Ascending aorta (tissue), 2 donors: ENCODE measurements at places on chromosomes 4 and X.

GRCh38 chr4:4170596-4171150 lies 56.1 kb downstream of the OTOP1 start:
- no peak overlapping the region for H3K27ac ChIP-seq
- no peaks in the 10 kb centered on the region for H3K27me3 ChIP-seq
- no peak for DNase-seq
- no peaks in the 10 kb centered on the region for H3K4me1 ChIP-seq
- no peaks in the 10 kb centered on the region for H3K36me3 ChIP-seq

- H3K27me3 ChIP-seq, result no peaks in the 10 kb centered on the region
- no peak overlapping the region for H3K4me3 ChIP-seq
- no peak overlapping the region for H3K27ac ChIP-seq
- H3K4me1 ChIP-seq, result no peaks in the 10 kb centered on the region
- DNase-seq, result no peak
Observed at GRCh38 chrX:34893741-34894140, 48.9 kb upstream of the FAM47B start.

- no peaks in the 10 kb centered on the region for H3K4me1 ChIP-seq
- H3K36me3 ChIP-seq, result no peaks in the 10 kb centered on the region
- no peaks in the 10 kb centered on the region for H3K27me3 ChIP-seq
- H3K27ac ChIP-seq, result no peak overlapping the region
- H3K4me3 ChIP-seq, result no peak overlapping the region
Observed at GRCh38 chr4:118676128-118676527, 9.1 kb upstream of the METTL14 start.

GRCh38 chr4:146243141-146243882 lies 29.0 kb downstream of the REELD1 start:
- peak overlapping the region; percentile 89 for H3K27ac ChIP-seq
- H3K4me1 ChIP-seq, result peaks cover 20% of the 10 kb centered on the region
- no peak for DNase-seq
- no peaks in the 10 kb centered on the region for H3K36me3 ChIP-seq
- no peaks in the 10 kb centered on the region for H3K27me3 ChIP-seq

GRCh38 chrX:94633237-94633636 lies 959.2 kb downstream of the FAM133A start:
- no peaks in the 10 kb centered on the region for H3K27me3 ChIP-seq
- H3K27ac ChIP-seq, result no peak overlapping the region
- no peak overlapping the region for H3K4me3 ChIP-seq
- H3K4me1 ChIP-seq, result no peaks in the 10 kb centered on the region

GRCh38 chrX:29040160-29040559 lies 452.9 kb downstream of the IL1RAPL1 start:
- H3K36me3 ChIP-seq, result no peaks in the 10 kb centered on the region
- DNase-seq, result no peak
- H3K27me3 ChIP-seq, result no peaks in the 10 kb centered on the region
- H3K4me3 ChIP-seq, result no peak overlapping the region

- H3K4me3 ChIP-seq, result no peak overlapping the region
- no peaks in the 10 kb centered on the region for H3K4me1 ChIP-seq
- DNase-seq, result no peak
- peaks cover 5% of the 10 kb centered on the region for H3K36me3 ChIP-seq
- no peaks in the 10 kb centered on the region for H3K27me3 ChIP-seq
- no peak overlapping the region for H3K27ac ChIP-seq
Observed at GRCh38 chr4:2298532-2298991, 36.7 kb upstream of the MXD4 start.

DNA sequence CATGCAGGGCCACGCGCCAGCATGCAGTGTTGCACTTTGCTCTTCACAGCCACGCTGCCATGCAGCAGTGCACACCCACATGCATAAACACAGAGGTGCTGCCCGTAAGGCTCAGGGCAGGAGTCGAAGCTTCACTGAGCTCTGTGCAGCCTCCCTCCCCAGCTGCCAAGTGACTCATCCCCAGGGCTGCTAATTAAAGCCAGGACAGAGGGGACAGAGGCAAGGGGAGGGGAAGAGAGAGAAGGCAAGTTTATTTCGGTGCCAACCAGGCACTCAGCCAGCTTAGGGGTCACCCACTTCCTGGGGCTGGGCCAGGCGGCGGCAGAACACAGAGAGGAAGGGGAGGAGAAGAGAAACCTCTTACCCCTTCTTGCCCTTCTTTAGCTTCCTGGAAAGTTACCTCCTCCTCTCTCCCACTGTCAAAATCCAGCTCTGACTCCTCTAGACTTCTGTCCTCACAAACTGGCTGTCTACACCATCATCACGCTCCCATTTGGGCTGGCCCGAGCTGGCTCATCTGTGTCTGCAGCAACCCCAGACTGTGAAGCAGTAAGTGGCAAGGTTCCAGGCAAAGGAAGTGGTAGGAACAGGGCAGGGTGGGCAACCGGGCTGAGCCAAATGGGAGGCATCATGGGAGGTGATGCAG lies 6.2 kb upstream of the IQSEC2 start:
- H3K27me3 ChIP-seq, result no peaks in the 10 kb centered on the region
- H3K27ac ChIP-seq, result peak overlapping the region; percentile 11
- peak; percentile 18 for DNase-seq
- H3K4me3 ChIP-seq, result no peak overlapping the region
- H3K36me3 ChIP-seq, result no peaks in the 10 kb centered on the region

- H3K27me3 ChIP-seq, result no peaks in the 10 kb centered on the region
- no peak overlapping the region for H3K4me3 ChIP-seq
- H3K4me1 ChIP-seq, result no peaks in the 10 kb centered on the region
- no peaks in the 10 kb centered on the region for H3K36me3 ChIP-seq
- no peak overlapping the region for H3K27ac ChIP-seq
Observed at GRCh38 chr4:81818385-81818920, 346.7 kb upstream of the RASGEF1B start.

DNA sequence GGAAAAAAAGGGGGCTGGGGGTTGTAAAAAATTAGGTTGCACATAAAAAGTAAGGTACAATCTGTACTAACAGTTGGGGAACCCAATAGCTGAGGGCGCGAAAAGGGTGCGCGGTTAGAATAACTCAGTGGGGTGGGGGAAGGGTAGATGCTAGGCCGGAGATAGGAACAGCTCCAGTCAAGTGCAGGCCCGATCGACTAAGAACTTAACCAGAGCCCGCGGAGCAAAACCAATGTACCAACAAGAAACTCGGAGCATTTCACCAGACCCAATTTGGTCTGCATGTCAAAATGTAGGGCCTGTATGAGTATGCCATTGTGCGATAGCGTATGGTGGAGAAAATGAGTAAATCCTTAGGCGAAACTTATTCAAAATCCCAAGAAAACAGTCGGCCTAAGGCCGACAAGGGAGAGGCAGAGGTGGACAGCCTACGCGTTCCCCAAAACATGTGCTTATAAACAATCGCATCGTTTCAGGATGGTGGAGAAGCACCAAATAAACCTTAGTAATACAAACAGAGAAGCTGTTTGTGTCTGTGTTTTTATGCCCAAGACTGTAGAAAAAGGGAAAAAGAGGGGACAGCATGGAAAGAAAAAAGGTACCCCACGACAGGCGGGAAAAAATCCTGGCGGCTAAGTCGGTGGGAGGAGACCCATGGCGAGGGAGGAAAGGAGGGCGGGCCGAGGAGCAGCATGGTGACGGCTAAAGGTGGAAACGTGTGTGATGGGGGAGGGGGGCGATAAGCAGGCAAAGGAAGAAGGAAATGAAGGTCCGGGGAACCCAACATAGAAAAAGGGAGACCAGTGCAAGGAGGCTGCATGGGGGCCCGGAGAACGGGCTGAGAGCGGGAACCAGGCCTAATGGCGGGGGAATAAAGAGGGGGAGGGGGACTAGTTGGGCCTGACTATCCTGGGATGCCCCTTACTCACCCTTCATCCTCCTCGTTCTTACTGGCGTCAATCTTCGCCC lies 990 bp downstream of the HNRNPD start:
- no peaks in the 10 kb centered on the region for H3K36me3 ChIP-seq
- H3K27ac ChIP-seq, result peak overlapping the region; percentile 99
- H3K4me3 ChIP-seq, result peak overlapping the region; percentile 89
- peaks cover 30% of the 10 kb centered on the region for H3K4me1 ChIP-seq
- DNase-seq, result peak; percentile 83

GRCh38 chr4:1410491-1411325 lies 4.5 kb upstream of the NKX1-1 start:
- no peak overlapping the region for H3K4me3 ChIP-seq
- H3K27me3 ChIP-seq, result peaks cover 29% of the 10 kb centered on the region
- no peaks in the 10 kb centered on the region for H3K36me3 ChIP-seq
- no peak overlapping the region for H3K27ac ChIP-seq

DNA sequence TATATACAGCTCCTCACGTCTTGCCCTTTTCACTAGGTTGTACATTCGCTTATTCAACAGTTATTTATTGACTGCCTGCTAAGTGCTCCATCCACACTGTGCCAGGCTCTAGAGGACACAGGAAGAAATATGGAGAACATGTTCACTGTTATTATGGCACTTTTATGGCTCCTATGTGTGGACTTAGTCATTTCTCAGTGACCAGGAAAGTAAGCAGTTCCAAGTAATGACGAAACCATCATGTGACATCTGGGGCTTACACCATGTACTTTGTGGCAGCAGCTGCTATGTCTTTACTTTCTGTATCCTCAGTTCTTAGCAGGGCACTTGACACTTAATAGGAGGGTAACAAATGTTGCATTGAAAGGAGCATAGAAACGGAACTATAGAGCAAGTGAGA lies 278.0 kb downstream of the ANK2 start:
- no peaks in the 10 kb centered on the region for H3K36me3 ChIP-seq
- no peak for DNase-seq
- H3K27ac ChIP-seq, result no peak overlapping the region
- no peaks in the 10 kb centered on the region for H3K27me3 ChIP-seq

DNA sequence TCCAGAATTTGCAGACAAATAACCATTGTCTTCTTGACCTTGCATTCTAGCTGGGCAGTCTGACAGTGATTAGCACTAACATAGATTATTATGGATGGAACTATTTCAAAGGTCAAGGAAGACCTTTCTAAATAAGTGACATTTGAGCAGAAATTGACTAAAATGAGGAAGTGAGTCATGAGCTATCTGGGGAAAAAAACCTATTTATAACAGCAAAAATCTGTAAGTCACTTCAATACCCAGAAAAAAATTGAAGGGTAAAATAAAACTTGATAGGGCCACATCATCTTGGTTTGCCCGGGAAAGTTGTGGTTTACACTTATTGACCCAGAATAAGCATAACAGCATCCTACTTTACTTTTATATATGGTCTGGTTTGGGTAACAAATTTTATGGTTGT lies 414.6 kb upstream of the HS3ST1 start:
- H3K27ac ChIP-seq, result no peak overlapping the region
- H3K4me3 ChIP-seq, result no peak overlapping the region
- no peaks in the 10 kb centered on the region for H3K27me3 ChIP-seq
- no peak for DNase-seq
